ENCODE measurements at places on chromosomes 11 and 22. TPM values are rescaled to one million over a fixed set of nuclear protein-coding genes. Genes with fewer than 3 reads are reported as not detected.
A peak's percentile ranks its signal among the peaks of the same experiment; 100 is the strongest.

CADM1 gene
- 58.0 TPM for total RNA-seq

ANO3 gene
- total RNA-seq, result 0.55 TPM

KIRREL3 gene
- not detected for total RNA-seq

BRSK2 gene
- 1.7 TPM for total RNA-seq

MPEG1 gene
- total RNA-seq, result 9.4 TPM

POTEH gene
- not detected for total RNA-seq

QSER1 gene
- 43.6 TPM for total RNA-seq

ARSA gene
- 61.9 TPM for total RNA-seq

SYT13 gene
- not detected for total RNA-seq

DNAJB7 gene
- not detected for total RNA-seq

MN1 gene
- total RNA-seq, result 3.3 TPM

KCNQ1 gene
- 63.0 TPM for total RNA-seq

- no peak for DNase-seq
Observed at GRCh38 chr11:128476049-128476448, 111.3 kb downstream of the ETS1 start.

DNA sequence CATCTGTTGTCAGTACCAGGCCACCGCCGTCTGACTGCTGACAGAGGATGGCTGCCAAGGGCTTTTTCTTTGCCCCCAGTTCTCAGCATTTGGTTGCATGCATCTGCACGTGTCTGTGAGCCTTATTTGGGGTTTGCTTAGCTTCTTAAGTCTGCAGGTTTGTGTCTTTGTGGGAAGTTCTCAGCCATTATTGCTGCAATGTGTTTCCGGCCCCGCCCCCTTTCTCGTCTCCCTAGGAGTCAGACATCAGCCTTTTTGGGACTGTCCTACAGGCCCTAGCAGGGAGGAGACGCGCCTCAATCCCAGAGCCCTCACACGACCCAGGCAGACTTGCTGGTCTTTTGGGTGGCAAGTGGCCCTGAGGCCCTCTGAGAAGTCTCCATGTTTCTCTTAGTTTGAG, 8.0 kb downstream of the MOB2 start:
- DNase-seq, result no peak

DNA sequence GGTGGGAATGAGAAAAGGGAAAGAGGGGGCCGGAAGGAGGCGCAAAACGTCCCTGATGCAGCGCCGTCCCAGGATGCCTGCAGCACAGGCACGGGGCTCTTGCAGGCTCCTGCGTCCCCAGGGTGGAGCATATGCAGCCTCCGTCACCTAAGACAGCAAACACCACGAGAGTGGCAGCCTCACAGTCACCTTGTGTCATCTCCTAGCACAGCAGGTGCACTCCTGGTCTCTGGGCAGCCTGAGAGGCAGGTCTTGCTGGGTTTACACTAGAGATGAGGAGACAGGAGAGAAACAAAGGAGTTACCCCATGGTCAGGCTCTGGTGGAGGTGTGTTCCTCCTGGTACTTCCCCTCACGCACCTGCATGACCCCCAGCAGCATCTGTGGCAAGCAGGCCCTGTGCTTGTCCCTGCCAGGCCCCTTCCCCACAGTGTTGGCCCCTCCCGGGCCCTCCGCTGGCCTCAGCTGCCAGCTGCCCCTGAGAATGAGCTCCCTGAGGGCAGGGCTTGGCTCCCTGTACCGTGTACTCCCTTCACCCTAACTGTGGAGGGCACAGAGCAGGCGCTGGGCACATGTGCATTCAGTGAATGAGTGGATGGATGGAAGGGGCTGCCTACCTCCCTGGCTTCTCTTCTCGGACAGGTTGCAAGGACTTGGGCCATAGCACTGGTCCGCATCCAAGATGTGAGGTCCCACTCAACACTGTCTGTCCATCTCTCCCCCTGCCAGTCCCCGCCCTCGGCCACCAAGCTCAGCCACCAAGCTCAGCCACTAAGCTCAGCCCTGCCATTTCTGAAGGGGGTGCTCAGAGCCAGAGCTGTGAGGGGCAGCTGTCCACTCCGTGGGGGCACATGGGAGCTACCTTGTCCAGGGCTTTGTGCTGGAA, 988.6 kb downstream of the BRD1 start:
- DNase-seq, result no peak

DNA sequence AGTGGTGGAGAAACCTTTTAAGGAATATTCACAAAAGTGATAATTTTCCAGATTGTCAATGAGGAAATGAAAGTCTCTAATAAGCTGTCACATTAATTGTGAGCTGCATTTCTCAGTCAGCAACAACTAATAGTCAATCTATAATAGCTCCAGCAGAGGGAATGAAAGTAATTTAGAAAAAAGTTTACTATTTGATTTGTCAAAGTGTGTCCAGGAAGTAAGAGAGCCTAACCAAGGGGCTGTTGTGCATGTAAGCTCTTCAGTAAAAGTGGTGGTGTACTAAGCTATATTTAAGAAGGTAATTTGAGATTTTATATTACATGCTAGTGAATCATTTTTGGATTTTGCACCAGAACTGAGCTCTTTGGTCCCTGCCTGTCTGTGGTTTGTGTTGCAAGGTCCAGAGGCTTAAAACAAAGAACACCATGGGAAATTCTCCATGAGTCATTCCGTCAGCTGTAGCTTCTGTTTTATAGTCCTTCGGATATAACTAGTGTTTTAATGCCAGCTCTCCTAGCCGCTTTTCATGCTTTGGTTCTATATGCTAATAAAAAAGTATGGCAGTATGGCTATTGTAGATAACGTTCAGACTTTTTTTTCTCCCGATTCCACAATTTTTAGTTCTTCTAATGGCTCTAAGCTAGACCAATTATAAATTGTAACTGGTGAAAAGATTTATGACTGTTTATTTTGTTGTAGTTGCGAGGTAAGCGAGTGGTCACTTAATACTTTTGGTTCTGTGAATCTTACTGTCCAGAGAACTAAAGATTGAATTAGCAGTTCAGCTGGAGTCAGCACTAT, 64.6 kb downstream of the ARHGEF12 start:
- DNase-seq, result peak; percentile 51

DNA sequence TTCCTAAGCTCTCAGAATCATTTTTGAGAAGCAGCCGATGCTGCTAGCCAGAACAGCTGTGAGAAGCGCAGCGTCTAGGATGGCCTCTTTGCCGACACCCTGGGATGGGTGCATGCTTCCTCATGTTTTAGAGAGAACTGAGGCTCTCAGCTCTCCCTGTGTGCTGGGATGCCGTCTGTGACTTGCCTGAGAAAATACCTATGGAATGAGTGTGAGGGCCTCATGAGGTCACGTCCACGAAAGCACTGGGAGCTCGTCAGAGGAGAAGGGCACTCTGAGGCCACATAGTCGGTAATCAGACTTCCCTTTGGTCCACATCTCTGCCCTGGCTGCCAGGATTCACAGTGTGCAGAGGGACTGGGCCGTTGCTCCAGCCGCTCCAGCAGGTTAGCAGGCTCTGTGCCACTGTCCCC, 54.7 kb downstream of the MICAL3 start:
- DNase-seq, result no peak

DNA sequence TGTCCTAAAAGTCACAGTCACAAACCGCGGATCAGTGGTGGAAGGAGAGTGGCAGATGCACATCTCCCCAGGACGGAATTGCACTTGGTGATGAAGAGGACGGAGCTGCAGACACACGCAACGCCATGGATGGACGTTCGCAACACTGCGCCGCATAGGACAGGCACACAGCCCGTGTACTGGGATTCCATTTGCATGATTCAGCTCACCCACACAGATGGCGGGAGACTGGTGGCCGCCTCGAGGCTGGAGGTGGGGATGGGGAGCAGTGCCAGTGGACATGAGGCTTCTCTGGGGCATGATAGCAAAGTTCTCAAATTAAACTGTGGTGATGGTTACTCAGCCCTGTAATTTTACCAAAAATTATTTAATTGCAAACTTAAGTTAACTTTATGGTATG, 37.4 kb downstream of the DUSP8 start:
- DNase-seq, result no peak

- DNase-seq, result no peak
Observed at GRCh38 chr22:31637891-31638618, 24.0 kb downstream of the PISD start.

GRCh38 chr22:20427104-20427944, 10.3 kb downstream of the SCARF2 start:
- no peak for DNase-seq

GRCh38 chr11:93694557-93694956, 33.1 kb downstream of the CEP295 start:
- no peak for DNase-seq

DNA sequence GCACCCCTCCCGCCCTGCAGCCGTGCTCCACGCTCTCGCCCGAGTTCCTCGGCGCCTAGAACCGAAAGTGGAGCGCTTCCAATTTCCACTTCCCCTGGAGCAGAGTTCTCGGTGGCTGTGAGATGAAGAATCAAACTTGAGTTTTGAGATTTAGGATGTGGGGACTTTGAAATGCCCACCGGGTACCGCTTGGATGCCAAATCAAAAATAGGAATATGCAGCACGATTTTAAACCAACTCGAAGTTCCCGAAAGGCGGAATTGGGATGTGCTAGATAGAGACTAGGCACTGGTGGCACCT, 569 bp downstream of the POLA2 start:
- DNase-seq, result peak; percentile 61
